ENCODE measurements at places on chromosomes 7 and 10.

GRCh38 chr7:40808378-40808942 lies 673.7 kb downstream of the SUGCT start:
- no peak for DNase-seq

DNA sequence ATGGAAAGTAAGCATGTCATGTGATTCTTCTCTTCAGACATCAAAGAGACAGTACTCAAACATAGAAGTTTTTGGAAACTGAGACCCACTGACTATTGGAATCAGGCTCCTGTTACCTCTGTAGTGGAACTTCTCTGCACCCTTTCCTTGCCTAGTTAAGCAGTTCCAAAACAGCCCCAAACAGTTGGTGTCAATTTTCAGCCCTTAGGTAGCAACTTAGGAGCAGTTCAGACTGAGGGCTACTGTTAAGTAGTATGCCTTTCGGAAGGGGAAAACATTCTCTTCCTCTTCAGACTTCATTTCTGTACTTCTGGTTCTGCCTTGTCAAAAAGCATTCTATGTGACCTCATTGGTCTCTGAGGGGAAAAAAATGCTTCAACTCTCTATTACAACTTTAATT lies 85.7 kb downstream of the ZNF277 start:
- no peak for DNase-seq

- no peak for DNase-seq
Measured at GRCh38 chr10:49600781-49601400, 9.2 kb upstream of the SLC18A3 start.

DNA sequence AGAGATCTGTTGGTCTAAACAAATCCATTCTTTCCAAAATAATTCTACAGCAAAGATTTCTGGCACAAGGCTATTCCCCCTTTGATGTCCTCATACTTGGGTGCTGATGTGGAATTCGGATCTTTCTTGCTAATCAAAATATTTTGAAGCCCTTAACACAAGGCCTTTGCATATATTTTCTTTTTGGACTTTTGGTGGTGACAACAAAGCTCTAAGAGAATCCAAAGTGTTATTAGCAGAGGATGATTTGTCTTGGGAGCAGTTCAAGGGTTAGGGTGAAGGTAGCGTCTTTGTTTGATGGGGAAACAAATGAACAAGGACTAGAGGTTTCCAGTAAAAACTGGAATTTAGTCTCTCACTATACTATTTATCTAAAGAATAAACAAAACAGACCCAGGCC lies 197.9 kb downstream of the CDCA7L start:
- DNase-seq: no peak

GRCh38 chr10:92124616-92125143 lies 166.2 kb downstream of the CPEB3 start:
- DNase-seq: no peak

DNA sequence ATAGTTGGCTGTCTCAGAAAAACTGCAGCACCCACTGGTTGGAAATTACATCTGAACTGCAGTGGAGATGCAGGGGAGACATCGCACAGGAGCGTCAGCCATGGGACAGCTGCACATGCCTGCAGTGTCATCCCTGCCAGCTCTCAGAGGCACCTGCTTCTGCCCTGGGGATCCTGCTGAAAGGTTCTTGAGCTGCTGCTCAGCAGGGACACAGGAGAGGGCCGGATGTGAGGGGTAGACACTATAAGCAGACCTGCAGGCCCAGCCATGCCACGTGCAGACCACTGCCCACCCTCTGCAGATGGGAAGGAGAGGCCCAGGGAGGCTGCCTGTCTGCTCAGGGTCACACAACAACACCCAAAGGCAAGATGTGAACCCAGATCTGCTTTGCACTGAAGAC lies 601.4 kb downstream of the DNAJB6 start:
- DNase-seq: no peak

- no peak for DNase-seq
Measured at GRCh38 chr7:121504482-121504881, 108.4 kb upstream of the FAM3C start.

GRCh38 chr7:1053816-1054370 lies 9.5 kb downstream of the GPR146 start:
- DNase-seq: no peak

DNA sequence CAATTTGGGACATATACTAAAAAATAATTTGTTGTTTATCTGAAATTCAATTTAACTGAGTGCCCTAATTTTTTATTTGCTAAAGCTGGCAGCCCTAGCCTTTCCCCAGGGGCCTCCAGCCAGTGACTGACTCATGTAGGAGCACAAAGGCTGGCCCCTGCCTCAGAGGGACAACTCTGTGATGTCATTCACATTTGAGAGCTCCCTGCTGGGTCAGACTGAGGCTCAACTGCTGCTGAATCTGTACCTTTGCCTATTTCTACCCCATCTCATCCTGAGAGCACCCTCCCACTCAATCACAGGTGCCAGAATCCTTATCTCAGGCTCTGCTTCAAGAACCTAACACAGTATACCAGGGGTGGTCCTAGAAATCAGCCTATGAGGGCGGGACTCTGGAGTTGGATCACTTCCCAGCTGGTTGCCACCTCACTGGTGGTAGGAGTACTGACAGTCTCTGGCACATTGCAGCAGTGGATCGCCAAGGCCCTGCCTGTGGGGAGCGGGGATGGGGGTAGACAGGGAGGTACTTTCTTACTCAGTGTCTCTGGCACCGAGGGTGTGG lies 11.6 kb downstream of the GCK start:
- DNase-seq: no peak

DNA sequence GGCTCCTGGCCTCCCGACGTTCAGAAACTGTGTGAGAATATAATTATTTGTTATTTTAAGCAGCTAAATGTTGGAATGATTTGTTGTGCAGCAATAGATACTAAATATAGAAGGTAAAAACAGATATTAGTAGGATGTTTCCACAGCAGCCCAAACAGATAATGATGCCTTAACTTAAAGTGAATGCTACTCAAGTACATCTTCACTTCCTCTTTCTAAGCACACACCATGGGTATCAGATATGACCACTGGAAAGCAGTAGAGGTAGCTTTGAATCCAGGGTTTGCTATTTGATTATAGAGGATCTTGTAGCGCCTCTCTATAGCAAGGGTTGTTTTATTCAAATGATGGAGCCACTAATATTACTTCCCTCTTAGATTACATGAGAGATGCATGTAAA lies 38.2 kb upstream of the BET1 start:
- DNase-seq: no peak
